ENCODE measurements at places on chromosomes 2 and 18.

GRCh38 chr18:70044632-70045031, 97.0 kb upstream of the CD226 start:
- DNase-seq = no peak

DNA sequence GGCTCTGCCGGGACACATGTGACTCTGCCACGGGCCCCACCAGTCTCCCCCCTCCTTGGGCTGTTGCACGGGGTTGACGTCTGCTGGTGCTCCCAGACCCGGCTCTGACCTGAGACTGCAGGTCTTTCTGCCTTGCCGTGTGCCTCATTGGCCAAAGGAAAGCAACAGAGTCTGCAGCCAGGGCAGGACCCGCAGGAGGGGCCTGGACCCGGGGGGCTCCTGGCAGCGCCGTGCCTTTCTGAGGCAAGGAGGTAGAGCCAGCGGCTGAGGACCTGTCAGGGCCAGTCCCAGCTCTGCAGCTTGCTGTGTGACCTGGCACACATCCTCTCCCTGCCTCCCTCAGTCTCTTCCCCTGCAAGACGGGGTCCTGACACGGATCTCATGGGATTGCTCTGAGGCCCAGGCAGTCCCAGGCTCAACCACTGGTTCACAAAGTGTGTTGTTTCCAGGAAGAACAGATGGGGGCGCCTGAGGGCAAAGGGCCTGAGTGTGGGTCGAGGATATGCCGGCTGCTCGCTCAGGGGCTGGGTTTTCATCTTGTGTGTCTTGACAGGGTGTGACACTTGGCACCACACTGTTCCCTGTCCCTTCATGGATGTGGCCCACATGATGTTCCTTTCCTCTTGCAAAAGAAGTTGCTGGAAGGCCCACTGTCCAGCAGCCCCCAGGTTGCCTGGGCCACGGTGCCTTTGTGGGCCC, 9.0 kb downstream of the CAPN10 start:
- DNase-seq = peak; percentile 29

- DNase-seq = no peak
Observed at GRCh38 chr2:109160714-109161440, 31.9 kb downstream of the SH3RF3 start.

DNA sequence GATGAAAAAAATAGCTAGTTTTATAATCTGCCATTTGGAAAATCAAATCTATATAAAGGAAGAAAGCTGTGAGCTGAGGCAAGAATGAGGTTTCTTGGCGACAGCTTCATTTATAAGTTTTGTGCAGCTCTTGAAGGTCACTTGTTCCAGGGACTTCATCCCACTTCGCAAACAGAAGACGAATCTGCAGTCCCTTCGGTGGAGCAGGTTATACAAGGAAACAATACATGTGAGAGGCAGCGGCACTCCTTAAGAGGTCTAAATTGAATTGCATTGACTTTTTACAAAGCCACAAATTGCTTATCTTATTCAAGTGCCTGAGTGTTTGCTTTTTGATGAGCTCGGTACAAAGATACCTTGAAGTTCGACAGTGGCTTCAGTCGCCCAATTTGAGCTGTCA, 72.2 kb downstream of the C1QL2 start:
- no peak for DNase-seq

- no peak for DNase-seq
Observed at GRCh38 chr2:199829628-199830027, 21.4 kb downstream of the FTCDNL1 start.

DNA sequence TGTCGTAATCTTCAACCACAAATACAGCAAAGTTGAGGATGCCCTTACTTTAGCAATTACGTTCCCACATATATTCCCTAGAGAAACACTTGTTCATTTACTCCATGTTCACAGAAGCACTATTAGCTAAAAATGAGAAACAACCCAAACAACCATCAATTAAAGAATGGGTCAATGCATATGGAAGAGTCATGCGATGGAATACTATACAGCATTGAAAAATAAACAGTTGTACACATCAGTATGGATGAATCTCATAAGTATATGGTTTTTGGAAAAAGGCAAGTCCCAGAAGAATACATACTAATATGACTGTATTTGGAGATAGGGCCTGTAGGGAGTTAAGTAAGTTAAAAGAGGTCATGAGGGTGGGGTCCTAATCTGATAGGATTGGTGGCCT, 6.3 kb downstream of the GPR148 start:
- DNase-seq = no peak
